Stimulated activated CD4-positive, alpha-beta T cell treated with anti-CD3 and anti-CD28 coated beads, TNF-alpha, amount 100 ng/mL, for 4 hours (primary cell): ENCODE measurements at places on chromosomes 1 and 21.

- DNase-seq = no peak
Observed at GRCh38 chr1:63807046-63807445, 33.2 kb downstream of the ROR1 start.

GRCh38 chr1:179437171-179437570, 71.4 kb downstream of the AXDND1 start:
- no peak for DNase-seq

DNA sequence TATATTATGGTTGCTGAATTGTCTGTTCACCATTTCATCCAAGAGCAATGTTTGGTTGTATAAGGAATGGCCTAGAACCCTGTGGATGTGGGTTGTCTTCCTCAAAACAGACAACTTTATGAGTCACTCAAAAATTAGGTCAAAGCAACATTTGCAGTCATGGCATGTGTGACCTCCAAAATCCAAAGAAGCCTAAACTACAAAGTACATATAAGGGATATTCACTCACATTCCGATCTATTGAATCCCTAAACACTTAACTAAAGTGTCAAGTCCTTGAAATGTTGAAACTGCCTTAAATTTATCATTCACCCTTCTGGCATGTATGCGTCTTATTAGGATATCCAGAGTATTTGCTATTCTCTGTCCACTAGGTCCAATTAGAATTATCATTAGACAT, 491.5 kb downstream of the NUF2 start:
- no peak for DNase-seq

DNA sequence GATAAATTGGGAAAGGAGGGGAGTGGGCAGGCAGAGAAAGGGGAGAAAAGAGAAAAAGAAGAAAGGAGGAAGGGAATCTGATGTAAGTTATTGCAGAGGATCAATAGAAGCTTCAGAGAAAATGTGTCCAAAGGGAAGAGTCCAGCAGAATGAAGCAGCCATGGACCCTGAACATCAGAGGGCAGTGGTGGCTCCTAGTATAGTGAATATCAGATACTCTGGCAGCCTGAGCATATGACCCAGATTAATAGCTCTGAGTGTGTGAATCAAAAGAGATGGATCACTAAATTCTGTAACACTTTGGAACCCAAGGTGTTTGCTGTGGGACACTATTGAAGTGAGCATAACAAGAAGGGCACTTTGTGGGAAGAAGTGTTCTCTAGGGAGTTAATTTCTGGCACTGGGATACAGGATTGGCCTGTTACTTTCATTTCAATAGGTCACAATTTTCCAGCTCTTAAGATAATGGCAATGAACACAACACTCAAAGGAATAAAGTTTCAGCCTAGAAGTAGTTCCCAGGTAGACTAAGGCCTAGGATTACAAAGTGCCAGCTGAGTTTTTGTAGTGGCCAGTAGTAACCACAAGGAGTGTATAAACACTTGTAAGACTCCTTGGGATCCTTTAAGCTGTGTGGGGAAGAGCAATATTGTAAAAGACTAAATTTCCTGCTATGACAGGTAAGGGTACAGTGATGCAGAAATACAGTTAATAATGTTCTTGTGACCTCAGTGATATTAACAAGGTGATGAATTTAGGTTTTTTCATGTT, 164.5 kb upstream of the BEND5 start:
- DNase-seq = no peak

DNA sequence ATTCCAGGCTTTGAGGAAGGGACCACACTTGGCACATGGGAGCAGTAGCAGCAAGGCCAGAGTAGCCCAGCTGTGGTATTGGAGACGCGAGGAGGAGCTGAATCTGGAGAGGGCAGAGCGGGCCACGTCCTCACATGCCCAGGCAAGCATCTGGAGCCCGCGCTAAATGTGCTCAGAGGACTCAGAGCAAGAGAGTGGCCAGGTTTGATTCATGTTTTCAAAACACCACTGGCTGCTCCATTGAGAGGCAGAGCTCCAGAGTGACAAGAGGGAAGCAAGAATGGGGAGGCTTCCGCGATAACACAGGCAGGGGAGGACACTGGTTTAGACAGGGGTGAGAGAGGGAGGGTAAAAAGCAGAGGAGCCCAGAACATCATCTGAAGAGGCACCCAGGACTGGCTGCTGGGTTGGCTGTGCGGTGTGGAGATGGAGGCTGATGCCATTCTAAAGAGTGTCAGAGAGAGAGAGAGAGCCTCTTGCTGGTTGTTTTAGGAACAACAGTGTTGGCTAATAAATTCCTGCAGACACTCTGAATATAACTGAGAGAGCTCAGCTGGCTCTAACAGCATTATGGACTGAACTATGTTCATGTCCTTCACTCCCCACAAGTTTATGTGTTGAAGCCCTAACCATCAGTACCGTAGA, 32.3 kb downstream of the RCAN1 start:
- no peak for DNase-seq

- no peak for DNase-seq
Observed at GRCh38 chr1:61753998-61754508, 11.8 kb downstream of the PATJ start.

DNA sequence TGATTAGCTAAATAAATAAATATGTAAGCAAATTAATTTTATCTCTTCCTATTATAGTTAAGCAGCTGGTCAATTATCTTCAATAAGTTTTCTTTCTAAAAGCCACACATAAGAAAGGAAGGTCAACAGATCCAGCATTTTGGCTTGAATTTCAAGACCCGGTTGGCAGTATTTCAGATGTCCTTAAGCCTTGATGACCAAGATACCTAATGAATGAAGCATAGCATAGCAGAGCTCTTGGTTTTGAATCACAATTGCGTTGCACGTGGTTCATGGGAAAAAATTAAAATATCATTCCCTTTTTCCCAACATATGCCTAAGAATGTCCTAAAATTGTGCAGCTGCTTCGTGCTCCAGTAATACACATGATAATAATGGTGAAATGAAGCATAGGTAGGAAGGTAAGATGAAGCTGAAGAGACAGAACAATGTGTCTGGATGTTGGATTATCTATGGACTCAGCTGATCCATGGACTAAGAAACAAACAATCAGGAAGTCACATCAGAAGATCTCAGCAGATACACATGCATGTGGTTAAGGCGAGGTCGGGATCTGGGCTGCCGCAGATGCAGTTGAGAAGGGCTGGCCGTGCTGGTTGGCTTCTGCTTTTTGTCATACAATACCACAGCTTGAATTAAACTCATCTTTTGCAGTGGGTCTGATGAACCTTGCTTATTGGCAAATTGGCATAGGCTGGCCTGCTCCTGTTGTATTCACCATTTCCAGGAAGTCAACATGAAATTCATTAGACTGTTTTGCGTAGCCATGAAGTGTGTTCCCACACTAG, 284.9 kb upstream of the RUNX1 start:
- DNase-seq = no peak

GRCh38 chr1:33119050-33119449, 38.1 kb downstream of the AZIN2 start:
- no peak for DNase-seq

DNA sequence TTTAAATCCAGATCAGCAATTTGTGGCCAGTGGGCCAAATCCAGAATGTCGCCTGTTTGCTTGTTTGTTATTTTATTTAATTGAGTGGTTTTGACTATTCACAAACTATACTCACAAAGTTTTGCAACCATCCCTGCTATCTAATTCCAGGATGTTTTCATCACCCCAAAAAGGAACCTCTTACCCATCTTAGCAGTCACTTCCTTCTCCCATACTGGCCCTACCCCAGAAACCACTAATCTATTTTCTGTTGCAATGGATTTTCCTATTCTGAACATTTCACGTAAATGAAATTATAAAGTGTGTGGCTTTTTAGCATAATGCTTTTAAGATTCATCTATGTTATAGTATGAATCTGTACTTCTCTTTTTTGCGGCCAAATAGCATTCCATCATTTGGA, 41.3 kb downstream of the WDTC1 start:
- DNase-seq = no peak

GRCh38 chr1:199272139-199272544, 633.3 kb downstream of the PTPRC start:
- DNase-seq = no peak

DNA sequence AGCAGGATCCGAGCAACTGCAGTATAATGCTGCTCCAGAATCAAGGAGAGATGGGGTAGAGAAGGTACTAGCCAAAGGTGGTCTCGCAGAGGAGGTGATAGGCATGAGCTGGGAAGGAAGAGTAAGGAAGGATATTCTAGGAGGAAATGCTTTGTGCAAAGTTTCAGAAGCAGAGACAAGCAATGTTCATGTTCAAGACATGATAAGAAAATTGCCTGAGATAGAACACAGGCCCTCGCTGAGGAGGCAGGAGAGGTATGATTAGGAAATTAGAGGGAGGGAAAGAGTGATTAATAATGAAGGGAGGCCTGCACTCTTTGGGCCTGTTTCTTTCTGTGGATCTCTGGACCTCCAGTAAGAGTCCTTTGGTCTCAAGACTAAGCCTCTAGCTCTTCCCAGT, 12.9 kb upstream of the ETV3 start:
- no peak for DNase-seq

GRCh38 chr21:43317959-43318358, 109.0 kb downstream of the SIK1 start:
- no peak for DNase-seq

DNA sequence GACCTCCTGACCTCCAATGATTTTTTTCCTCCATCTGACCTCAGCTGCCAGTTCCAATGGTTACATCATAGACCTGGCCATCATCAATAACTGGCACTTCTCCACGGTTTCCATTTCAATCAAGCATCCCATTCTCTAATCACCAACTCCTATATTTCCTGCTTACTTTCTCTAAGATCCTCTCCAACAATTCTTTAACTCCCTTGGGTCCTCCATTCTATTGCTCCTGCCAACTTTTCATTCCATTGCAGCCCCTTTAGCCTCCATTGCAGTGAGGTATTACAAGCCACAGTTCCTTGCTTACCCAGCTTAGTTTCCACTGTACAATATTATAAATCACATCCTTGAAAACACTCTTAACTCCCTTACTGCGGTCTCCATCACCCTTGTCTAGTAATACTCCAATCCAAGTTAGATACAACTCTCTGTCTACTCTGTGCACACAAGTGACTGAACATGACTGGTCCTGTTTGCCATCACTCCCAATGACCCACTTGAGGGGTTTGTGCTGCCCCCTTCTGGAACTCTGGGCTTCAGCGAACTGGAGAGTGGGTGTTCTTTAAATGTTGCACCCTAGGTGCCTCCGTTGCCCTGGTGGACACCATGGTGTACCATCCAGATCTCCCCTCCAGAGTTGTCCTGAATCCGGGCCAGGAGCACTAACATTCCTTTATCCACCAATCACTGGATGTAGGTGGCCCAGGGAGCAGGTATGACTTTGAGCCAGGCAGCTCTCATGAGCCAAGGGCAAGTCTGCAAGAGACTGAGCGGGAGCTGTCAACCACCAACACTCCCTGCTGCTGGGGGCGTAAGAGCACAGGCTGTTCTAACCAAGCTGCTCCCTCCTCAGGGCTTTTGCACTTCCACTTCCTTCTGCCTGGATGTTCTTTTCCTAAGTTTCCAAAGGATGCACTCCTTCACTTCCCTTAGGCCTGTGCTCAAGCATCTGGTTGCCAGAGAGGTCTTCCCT, 3.7 kb upstream of the FNDC7 start:
- DNase-seq = peak; percentile 39

- DNase-seq = no peak
Observed at GRCh38 chr21:43739621-43740435, 20.9 kb downstream of the PDXK start.

- DNase-seq = no peak
Observed at GRCh38 chr1:4218619-4219018, 318.5 kb upstream of the C1orf174 start.

GRCh38 chr1:160224606-160225005, 19.4 kb downstream of the PEA15 start:
- no peak for DNase-seq

GRCh38 chr1:58318157-58319005, 228.1 kb downstream of the OMA1 start:
- no peak for DNase-seq

- no peak for DNase-seq
Observed at GRCh38 chr21:29295066-29295650, 3.6 kb upstream of the BACH1 start.

DNA sequence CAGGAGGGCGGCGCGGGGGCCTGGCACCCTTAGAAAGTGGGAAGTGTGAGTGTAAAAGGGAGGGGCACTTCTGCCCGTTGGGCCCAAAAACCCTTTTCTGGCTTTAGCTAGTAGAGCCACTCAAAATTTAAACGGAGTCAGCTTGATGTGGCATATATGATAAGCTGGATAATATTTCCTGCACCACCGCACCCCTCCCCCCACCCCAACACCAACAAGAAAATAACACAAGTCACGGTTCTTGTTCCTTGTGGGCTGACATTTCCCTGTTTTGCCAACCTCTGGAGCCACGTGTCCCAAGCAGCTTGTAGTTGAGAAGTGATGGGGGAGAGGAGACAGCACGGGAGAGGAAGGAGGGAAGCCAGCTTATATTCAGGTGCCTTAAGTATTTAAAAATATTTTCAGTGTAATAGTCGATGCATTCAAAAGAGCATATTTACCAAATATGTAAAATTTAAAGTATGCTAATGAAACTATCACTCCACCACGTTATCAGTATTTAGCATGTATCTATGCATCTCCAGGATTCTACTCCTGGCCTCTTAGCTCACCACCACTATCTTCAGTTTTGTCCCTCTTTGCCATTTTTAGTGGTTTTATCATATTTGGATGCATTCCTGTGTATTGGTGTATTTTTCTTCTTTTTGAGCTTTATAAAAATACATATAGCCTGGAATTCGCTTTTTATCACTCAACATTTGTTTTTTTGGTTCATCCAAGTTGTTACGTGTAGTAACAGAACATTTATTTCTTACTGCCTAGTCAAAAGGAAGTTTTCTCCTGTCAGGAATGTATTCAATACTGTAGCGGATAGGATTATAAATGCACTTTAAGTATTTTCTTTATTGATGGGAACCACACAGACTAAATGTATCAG, 773 bp upstream of the DDX59 start:
- no peak for DNase-seq

GRCh38 chr1:88878731-88879130, 12.6 kb downstream of the GTF2B start:
- DNase-seq = no peak

GRCh38 chr1:68136187-68136586, 85.8 kb upstream of the DIRAS3 start:
- no peak for DNase-seq

- no peak for DNase-seq
Observed at GRCh38 chr1:35220976-35221375, 28.0 kb upstream of the SFPQ start.
